ENCODE measurements at places on chromosomes 6 and 20.

- DNase-seq = no peak
Measured at GRCh38 chr6:89963391-89963790, 69.1 kb downstream of the GJA10 start.

DNA sequence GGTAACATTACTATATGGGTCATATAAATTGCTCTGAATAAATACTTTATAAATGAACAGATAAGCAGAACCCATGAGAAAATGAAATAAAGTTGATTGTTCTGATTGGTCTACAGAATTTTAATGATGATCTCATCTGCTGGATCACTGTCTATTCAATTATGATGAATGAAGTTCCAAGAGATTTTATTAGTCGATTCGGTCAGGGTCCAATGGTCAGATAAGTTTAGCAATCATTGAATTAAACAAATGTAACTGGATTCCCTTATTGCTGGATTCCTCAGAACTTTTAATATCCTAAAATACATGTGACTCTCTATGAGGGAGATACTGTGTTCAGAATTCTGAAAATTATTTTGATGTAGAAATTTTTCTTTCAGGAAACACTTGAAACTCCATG lies 715.2 kb downstream of the EPM2A start:
- DNase-seq = no peak

DNA sequence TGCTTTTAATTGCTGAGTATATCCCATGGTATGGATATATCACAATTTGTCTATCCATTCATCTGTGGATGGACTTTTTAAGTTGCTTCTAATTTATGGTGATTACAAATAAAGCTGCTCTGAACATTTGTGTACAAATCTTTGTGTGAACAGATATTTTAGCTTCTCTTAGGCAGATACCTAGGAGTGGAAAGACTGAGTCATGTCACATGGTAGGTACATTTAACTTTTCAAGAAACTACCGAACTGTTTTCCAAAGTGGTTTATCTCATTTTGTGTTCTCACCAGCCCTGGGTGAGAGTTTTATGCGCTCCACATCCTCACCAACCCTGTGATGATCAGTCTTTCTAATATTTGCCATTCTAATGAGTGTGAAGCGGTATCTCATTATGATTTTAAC lies 31.0 kb upstream of the ZNFX1 start:
- DNase-seq = no peak

DNA sequence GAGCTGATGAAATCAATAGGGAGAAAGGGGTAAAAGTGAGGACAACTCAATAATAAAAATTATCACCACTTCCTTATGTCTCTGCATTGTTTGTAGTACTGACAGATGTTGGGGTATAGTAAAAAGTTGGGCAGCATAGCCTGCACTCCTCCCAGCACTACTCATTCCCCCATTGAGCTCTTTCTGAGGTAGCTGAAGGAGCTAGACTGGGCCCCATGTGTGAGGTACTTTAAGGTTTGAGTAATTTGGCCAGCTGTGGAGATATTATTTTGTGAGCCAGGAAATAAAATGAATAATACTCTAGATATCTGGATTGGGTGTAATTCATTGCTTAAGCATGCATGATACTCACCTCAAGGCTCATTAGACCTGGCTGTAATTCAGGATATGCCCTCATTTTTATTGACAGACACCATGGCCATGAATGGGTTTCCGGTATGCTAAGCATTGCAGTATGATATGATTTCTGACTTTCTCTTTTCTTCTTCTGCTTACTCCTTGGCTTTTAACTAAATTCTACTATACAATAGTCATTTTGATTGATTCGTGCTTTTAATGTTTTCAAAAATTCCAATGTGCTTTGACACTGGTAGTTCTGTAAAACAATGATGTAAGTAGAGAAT lies 283.9 kb upstream of the RIMS1 start:
- DNase-seq = no peak

DNA sequence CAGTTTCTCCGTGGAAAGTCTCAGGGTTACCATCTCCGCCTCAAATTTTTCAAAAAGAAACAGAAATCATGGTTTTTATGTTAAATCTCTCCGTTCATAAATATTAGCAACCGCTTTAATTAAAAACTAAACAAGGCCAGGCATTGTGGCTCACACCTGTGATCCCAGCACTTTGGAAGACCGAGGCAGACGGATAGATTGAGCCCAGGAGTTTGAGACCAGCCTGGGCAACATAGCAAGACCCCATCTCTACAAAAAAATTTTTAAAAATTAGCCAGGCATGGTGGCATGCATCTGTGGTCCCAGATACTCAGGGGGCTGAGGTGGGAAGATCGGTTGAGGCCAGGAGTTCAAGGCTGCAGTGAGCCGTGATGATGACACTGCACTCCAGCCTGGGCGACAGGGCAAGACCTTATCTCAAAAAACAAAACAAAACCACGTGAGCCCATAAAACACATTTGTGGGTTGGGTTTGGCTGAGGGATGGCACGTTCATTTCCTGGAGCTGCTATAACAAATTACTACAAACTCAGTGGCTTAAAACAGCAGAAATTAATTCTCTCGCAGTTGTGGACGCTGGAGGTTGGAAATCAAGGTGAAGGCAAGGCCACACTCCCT lies 223.2 kb downstream of the ZNF217 start:
- DNase-seq = no peak

DNA sequence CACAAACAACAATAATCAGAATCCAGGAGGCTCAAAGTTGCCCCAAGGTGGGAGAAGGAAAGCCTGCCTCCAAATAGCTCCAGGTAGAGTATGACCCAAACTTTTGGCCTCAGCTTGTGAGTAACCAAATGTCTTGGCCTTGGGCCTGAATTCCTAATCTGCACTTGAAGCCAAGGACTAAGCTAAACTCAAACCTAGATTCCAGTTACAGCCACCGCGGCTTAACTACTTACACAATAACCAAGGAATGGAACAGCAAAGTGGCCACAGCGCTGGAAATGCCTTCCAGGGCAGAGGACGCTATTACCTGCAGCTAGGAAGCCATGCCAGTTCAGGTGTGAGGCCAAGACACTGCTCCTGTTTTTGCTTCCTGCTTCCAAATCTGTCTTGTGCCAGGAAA lies 4.6 kb downstream of the NINL start:
- DNase-seq = no peak

DNA sequence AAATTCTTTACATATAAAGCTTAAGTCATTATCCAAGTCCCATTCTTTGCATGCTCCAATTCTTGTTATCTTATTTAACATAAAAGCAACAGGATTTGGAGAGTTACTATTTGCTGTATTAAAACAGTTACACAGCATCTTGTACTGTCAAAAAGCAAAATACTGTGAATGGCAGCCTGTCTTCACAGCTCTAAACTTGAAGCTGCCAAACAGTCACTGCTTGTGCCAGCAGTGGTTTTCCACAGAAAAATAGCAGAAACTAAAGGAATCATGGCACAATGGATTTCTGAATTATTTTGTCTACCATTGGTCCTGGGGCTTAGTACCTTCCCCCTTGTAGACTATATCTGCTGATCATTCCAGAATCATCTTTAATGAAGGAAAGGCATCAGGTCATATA lies 107.5 kb downstream of the SESN1 start:
- no peak for DNase-seq

DNA sequence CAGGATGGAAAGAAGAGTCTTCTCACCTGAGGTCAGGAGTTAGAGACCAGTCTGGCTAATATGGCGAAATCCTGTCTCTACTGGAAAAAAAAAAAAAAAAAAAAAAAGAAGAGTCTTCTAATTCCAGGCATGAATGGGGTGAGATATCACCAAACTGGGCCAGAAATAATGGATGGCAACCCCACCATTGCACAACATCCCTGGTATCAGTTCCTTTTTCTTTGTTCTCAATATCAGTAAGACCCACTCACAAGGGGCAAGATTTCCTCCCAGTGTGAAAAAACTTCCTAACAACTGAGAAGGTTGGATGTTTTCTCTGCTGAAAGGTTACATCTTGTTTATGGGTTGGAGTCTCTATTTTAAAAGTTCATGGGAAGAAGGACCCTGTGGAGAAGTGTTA lies 23.6 kb upstream of the NR2E1 start:
- no peak for DNase-seq

GRCh38 chr20:60237981-60238380 lies 279.8 kb downstream of the CDH26 start:
- DNase-seq = no peak

- no peak for DNase-seq
Measured at GRCh38 chr6:44457596-44457995, 70.1 kb downstream of the CDC5L start.

DNA sequence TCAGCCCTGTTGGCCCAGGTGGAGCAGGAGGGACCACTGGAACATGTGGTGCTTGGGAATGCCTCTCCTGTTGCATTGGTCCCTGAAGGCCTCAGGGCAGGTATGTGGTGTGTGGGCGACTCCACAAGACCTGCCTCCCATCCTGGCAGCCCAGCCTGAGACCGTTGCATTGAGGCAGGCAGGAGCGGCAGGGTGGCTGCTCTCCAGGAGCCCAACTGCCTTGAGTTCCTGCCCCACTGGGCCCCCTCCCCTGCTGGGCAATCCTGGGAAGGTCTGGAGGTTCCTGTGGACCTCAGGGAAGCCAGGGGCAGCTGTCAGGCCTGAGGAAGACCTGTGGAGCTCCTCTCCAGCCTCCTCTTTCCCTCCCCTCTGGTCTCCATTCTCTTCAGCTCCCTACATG lies 19.8 kb downstream of the MAVS start:
- DNase-seq = no peak

GRCh38 chr6:166330612-166331011 lies 11.7 kb downstream of the SFT2D1 start:
- peak; percentile 18 for DNase-seq

- DNase-seq = no peak
Measured at GRCh38 chr6:42088101-42088591, 37.8 kb downstream of the TAF8 start.

DNA sequence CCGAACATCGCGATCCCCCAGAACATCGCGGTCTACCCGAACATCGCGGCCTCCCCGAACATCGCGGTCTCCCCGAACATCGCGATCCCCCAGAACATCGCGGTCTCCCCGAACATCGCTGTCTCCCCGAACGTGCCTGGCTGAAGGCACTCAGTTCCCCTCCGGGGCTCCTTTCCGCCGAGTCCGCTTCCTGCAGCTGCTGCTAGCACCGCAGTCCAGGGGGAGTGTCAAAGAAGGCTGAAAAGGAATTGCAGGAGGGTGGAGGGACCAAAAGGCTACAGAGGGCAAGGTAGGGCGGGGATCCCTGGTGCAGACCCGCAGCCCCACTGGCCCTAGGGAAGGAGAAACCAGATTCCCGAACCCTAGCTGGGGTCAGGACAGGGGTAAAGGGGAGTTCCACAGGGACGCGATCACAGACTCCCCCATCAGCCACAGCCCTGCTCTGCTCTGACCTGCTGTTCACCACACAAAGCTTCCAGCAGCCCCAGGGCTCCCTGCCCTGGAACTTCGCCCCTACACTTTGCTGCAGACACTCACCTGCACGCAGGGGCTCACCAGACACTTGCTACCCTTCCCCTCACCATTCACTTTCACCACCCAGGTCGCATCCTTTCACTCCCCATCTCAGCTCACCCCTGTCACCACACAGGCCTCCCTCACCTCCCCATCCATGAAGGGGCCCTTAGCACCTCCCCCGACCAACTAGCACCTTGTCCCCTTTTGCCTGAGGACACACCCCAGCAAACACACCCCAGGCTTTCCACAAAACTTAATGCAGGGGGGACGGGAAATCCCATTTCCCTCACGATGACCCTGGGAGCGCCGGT lies 1.7 kb downstream of the ULBP1 start:
- peak; percentile 36 for DNase-seq

GRCh38 chr20:57814529-57814928 lies 104.7 kb upstream of the PMEPA1 start:
- no peak for DNase-seq

DNA sequence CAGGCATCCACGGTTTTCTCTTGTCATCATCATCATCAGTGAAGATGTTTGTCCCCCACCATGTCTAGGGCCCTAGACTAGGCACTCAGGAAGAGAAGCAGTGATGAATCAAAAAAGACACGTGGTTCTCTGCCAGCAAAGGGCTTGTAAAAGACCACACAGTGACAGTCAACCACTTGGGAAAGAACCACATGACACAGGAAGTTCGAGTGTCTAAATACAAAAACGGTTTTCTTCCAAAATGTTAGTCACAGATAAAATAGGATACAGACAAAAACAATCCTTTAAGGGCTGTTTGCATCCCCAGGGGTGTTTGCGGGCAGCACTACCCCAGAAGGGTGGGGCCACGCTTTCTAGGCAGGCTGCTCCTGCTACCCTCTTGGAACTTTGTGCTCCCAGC lies 356.8 kb upstream of the AGPAT4 start:
- DNase-seq = no peak

DNA sequence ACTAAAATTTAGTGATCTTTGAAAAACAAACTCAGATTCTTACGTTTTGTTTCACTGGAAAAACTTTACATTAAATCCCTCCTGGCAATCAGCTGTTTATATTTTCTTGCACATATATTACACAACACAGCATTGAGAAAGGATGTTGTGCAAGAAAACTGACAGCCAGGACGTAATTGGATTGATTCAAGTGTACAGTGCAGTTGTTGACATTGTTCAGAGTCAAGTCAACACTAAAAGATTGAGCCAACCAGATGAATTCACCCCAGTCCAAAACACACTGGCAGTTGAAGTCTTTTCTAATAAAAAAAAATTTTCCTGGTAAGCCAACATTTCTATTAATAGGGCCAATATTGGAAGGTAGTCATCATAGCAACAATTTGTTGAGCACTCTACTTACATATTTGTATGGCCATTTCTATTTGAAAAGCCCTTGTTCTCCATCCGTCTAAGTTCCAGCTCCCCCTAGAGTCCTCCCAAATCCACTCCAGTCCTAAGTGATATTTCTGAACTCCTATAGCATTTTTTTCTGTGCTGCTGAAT lies 20.9 kb upstream of the VNN1 start:
- no peak for DNase-seq

- no peak for DNase-seq
Measured at GRCh38 chr20:24157213-24157612, 168.6 kb upstream of the GGTLC1 start.

GRCh38 chr6:131136021-131136786 lies 937 bp downstream of the AKAP7 start:
- peak; percentile 32 for DNase-seq

DNA sequence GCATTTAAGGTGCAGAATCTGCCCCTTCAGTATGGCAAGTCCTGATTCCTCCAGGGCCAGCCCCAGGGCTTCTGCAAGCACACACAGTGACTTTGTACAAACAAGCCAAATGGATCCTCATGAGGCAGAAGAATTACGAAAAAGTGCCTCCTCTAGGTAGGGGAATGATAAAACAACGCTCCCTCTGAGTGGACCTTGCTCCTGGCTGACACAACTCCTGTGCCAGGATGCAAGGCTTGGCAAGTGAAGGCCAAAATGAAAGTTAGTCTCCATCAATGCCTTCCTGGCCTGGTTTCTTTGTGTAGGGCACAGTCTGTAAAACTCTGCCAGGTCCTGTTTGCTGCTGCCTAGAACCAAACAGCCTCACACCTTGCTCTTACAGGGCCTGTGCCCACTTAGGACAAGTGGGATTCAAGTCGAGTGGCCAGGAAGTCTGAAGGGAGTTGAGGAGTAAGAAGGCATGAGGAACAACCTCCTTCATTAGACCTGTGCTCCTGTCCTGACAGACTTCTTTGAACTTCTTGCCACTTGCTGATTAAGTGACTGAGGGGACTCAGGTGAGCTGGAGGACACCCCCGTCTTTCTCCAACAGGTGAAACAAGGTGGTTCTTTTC lies 417.1 kb downstream of the CDC5L start:
- DNase-seq = no peak
